Endothelial cell of coronary artery (primary cell): ENCODE measurements at places on chromosomes 13 and 19. TPM values are rescaled to one million over a fixed set of nuclear protein-coding genes. Genes with fewer than 3 reads are reported as not detected.

ZNF628 gene
- total RNA-seq = 0.99 and 1.1 TPM in 2 replicates

ZNF99 gene
- total RNA-seq = not detected in 2 replicates

RGCC gene
- total RNA-seq = 21.1 and 34.7 TPM in 2 replicates

CEACAM20 gene
- total RNA-seq = 0.09 TPM in 1 of 2 replicates, not detected in the other

ZNF443 gene
- 3.7 and 4.5 TPM in 2 replicates for total RNA-seq

OR7C1 gene
- total RNA-seq = not detected in 2 replicates

SUPT20H gene
- 37.7 and 41.6 TPM in 2 replicates for total RNA-seq

SELENOV gene
- total RNA-seq = not detected in 2 replicates

KLK15 gene
- 0.09 TPM in 1 of 2 replicates, not detected in the other for total RNA-seq

CPAMD8 gene
- total RNA-seq = 0.18 and 0.19 TPM in 2 replicates

DACT3 gene
- total RNA-seq = 0.19 and 0.27 TPM in 2 replicates

PDX1 gene
- not detected in 2 replicates for total RNA-seq

TLE6 gene
- total RNA-seq = 0.99 and 4.5 TPM in 2 replicates

KMT5C gene
- total RNA-seq = 2.9 and 4.7 TPM in 2 replicates

FUT6 gene
- not detected in 2 replicates for total RNA-seq
